ENCODE measurements at places on chromosomes 3 and 15.

- no peak for DNase-seq
Measured at GRCh38 chr3:62604298-62604697, 230.9 kb upstream of the FEZF2 start.

DNA sequence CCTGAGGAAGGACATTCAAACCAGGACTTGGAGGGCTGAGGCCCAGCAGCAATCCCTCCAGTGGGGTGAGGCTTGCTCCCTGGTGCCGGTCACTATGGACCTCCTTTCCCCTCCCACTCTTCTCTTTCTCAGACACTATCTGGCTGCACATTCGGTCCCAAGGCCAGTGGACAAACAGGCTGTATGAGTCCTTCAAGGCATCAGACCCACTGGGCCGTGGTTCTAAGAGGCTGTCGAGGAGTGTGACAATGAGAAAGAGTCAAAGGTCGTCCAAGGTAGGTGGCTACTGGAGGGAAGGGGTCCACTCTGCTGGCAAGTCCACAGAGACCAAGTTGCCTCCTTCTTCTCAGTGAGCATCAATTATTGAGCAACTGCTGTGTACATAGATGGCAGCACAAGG, 28.0 kb downstream of the NOX5 start:
- DNase-seq = no peak

- no peak for DNase-seq
Measured at GRCh38 chr3:182325213-182325950, 467.9 kb upstream of the ATP11B start.

GRCh38 chr3:106514431-106514830, 645.6 kb upstream of the CBLB start:
- no peak for DNase-seq

DNA sequence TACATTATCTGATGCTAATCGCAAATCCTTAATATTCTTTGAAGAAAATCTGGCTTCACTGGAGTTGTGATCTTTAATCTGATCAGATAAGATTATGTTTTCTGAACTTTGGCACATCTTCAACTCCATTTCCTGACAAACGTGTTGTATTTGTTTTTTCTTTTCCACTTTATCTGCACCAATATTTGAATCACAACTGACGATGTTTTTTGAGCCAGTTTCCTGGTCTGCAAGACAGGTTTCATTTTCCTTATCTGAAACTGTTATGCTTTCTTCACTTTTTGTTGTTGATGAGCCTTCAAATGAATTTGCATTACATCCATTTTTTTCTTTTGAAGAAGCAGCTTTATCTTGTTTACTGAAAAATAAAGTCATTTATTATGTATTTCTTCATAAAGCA, 101.5 kb downstream of the ZNF280D start:
- no peak for DNase-seq

- no peak for DNase-seq
Measured at GRCh38 chr3:127226457-127226856, 33.5 kb downstream of the PRR23E start.

DNA sequence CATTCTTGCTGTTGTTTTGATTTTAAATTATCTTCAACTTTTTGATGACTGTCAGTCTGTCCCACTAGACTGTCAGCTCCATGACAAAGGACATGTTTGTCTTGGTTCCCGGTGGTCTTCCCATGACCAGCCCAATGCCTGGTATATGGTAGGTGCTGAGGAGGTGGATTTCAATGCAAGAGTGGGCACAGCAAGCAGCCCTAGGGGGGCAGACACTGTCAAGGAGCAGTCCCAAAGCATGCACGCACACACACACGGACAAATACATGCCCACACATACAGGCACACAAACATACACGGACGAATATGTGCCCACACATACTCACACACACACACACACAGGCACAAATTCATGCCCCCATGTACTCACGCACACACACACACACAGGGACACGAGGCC, 12.0 kb downstream of the KLF15 start:
- no peak for DNase-seq

- DNase-seq = no peak
Measured at GRCh38 chr3:128215290-128215689, 62.0 kb downstream of the EEFSEC start.

- DNase-seq = no peak
Measured at GRCh38 chr3:105686278-105686897, 182.4 kb downstream of the CBLB start.

- DNase-seq = no peak
Measured at GRCh38 chr3:66269411-66269810, 48.6 kb downstream of the SLC25A26 start.

DNA sequence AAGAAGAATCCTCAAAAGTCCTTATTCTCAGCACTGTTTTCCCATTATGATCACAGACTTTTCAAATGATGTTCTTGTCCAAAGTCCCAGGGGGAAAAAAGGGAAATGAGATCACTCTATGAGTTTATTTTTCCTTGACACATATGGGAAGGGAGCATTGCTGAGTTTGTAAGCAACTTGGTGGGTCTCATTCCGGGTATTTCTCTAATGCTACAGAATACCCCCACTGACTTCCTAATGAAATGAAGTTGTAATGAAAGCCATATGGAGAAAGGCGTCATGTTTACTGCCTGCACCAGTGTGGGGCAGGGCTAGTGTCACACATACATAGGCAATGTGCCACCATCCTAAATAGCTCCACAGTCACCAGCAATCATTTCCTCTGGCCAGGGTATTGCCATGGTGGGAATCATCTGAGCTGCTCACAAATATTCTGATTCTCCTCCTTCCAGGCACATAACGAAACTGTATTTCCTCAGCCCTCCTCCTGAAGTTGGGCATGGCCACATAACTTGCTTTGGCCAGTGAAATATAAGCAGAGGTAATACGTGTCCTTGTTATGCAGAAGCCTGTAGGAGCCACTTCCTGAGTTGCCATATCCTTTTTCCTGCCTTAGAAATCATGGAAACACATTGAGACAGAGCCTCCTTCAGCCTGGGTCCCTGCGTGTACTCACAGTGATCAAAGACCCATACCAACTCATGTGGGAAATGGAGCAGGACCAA, 41.0 kb upstream of the C15orf61 start:
- no peak for DNase-seq

DNA sequence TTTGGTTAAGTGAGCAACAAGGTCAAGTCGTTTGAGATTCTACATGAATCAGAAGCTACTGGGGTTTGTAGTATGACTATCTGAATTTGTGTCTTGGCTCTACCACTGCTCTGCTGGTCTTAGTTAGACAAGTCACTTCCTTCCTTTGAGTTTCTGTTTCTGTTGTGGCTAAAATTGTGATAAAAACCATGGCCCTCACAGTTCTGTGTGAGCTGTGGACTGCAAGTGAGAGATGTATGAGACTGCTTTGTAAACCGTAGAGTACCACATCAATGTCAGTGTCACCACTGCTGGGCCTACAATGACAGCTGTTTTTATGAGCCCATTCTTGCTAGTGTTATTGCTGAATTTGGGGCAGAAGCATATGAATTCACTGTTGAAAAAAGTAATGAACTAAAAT, 32.7 kb downstream of the RARB start:
- DNase-seq = no peak

DNA sequence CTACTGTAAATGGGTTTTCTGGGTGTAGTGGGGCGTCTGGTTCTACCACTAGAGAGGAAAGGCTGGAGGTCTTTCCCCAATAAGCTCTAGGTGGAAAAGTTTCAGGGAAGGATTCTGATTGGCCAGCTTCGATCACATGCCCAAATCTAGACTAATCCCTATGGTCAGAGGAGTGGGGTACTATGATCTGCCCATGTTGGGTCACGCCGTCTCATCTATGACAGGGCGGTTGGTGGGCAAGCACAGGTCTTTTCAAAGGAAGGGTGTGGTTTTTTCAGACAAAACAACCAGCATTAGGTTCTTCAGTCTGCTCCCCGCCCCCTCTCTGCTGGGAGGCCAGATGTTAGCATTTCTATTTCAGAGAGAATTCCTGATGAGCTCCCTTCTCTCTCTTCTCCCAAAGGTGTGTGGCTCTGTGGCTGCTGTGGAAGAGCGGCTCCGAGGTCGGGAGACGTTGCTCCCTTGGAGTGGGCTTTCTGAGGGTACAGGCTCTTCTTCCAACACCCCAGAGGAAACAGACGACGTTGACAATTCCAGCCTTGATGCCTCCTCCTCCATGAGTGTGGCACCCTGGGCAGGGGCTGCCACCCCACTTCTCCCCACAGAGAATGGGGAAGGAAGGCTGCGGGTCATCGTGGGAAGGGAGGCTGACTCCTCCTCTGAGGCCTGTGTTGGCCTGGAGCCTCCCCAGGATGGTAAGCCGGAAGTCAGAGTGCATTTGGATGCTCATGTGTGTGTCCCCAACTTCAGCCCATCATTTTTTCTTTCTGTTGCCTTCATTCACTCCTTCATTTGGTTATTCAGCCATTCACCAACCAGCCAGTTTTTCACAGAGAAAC, 9.7 kb upstream of the TATDN2 start:
- DNase-seq = peak; percentile 53

GRCh38 chr15:70385052-70385451, 287.3 kb upstream of the TLE3 start:
- DNase-seq = no peak

DNA sequence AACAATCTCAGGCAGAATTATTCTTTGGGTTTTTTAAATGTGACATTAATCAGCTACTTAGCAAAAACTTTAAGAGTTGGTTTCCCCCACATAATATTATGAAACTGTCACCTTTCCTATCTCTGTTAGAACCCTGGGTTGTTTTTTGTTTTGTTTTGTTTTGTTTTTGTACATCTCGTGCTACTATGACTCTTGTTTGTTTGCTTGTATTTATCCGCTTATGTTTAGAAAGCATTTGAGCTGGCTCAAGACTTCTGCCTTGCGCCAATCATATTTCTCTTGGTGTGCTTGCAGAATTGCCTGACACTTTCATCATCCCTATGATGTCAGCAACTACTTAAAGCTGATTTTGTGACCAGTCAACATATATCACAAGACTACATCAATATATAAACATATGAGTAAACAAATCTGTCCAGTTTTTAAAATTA, 116.9 kb downstream of the DCLK3 start:
- DNase-seq = no peak

DNA sequence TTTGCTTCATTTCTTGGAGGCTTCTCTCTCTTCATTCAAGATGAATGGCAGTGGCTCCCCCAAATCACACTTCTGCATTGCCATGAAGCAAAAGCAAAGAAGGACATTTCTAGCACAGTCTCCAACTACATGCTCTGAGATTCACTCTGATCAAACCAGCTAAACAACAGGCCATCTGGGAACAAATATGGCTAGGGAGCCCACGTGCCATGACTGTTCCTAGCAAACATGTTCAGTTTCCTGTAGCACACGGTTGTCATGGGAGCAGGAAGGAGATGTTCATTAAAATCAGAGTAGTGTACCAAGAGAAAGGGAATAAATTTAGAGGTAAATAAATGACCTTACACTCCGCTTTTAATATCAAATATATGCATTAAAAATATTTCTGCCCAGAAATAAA, 327.3 kb downstream of the GBE1 start:
- no peak for DNase-seq

- DNase-seq = no peak
Measured at GRCh38 chr15:66647358-66647757, 54.7 kb upstream of the SMAD6 start.

GRCh38 chr15:98758224-98758623, 109.9 kb downstream of the IGF1R start:
- DNase-seq = no peak

- DNase-seq = no peak
Measured at GRCh38 chr3:52191663-52192062, 6.3 kb upstream of the ALAS1 start.

- DNase-seq = no peak
Measured at GRCh38 chr3:176978441-176978840, 218.8 kb downstream of the TBL1XR1 start.
